ENCODE measurements at places on chromosomes 12 and 14.

- DNase-seq = no peak
Measured at GRCh38 chr12:94829552-94829951, 173.9 kb downstream of the NDUFA12 start.

DNA sequence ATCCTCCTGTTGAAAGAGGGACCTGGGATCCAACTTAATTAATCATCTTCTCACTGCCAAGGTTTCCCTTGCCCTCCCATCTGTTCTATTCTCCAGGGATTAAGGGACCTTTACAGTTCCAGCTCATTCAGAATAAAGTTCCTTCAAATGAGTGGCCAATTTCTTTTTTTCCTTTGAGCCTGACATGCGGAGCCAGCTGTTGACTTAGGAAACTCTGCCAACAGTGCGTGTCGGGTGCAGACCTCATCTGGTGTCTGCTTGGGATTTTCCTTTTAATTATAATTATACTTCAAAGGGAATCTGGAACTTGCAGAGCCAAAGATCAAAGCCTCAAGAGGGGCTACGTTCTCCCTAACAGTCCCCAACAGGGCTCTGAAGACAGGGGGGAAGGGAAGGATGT, 64.8 kb downstream of the CCDC60 start:
- DNase-seq = no peak

DNA sequence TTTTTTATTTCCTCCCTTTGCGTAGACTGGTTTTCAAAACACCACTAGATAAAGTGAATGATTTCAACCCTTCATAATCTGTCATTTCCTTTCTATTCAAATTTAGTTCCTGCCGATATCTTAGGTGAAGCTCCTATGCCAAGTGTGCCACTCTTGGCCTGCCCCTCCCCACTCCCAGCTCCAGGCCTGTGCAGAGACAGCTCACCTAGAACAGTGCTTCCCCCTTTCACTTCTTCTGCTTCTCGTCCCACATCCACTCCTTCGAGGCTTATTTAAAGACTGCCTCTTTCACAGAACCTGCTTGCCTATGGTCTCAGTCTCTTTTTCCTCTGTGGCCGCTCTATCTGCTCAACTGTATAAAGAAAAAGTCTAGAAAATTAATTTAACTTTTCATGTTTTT, 473.8 kb downstream of the RAD51B start:
- DNase-seq = no peak

DNA sequence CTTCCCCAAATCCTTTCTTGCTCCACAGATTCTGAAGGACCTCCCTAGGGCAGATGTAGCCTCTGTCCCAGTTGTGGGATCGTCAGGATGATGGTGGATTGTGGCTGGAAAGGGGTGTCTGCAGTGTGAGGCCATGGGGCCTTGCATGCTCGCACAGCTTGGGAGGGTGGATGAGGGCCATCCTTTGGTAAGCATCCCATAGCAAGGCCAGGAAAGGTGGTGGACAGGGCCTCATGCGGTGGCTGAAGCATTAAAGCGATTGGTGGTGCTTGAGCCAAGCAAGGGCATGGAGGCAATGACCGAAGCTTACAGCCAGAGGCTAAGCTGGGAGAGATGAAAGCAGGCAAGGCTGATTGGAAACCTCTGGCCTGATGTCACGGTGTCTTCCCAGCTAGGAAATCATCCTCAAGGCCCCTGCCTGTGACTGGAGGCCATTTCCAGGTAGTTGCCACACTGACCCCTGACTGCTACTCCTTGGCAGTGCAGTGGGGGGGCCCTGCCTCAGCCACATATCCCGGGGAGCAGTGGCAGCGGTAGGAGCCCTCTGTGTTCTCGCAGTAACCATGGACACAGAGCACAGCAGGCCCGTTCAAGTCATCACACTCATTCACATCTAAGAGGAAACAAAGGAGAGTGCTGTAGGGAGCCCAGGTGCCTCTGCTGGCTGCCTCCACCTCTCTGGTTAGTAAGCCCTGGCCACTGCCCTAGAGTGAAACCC, 7.0 kb downstream of the ISCA2 start:
- no peak for DNase-seq

GRCh38 chr12:1716911-1717310, 26.0 kb downstream of the ADIPOR2 start:
- no peak for DNase-seq

GRCh38 chr12:40262657-40263056, 37.9 kb downstream of the LRRK2 start:
- no peak for DNase-seq

DNA sequence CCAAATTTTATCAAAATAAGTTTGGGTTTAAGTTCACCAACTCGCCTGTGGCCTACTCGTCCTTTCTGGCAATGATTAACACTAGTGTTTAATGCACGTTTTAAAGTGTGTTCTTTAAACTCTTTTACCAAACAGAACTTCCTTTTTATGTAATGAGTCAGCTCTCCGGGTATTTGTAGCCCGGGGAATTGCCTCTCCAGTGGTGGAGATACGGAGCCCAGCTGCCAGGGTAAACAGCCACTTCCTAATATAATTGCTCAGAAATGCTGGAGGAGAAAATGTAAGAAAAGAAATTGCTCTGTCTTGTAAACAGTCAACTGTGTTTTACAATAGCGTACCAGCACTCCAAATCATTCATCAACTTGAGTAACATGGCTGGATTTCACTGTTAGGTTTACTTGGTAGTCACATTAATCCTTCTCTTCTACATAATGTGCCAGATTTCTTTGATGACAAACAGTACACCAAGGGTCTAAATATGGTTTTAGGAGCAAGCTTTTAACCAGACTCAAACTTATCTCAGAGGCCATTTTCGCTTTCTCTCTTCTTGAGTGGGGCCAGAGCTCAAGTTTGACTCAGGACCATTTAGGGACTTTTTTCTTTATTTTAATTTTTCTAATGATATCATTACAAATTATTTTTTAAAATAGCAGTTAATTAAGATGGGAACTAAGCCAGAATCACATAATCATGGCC, 101.2 kb upstream of the SLC38A2 start:
- no peak for DNase-seq

DNA sequence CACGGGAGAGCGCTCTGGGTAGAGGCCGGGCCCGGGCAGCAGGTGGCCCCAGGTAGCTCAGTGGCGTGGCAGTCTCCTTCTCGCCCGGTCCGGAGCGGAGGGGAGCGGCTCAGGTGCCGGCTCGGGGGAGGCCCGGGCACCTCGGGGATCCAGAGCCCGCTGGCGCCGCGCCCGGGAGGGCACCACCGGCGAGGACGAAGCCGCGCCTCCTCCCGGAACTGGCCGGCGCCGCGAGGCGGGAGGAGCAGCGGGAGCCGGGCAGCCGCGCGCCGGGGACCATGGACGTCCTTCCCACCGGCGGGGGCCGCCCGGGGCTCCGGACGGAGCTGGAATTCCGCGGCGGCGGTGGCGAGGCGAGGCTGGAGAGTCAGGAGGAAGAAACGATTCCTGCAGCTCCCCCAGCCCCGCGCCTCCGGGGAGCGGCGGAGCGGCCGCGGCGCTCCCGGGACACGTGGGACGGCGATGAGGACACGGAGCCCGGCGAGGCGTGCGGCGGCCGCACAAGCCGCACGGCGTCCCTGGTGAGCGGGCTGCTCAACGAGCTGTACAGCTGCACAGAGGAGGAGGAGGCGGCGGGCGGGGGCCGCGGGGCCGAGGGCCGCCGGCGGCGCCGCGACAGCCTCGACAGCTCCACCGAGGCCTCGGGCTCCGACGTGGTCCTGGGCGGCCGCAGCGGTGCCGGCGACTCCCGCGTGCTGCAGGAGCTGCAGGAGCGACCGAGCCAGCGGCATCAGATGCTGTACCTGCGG, 21.5 kb upstream of the GNS start:
- peak; percentile 30 for DNase-seq

GRCh38 chr14:36513012-36513420, 7.0 kb downstream of the NKX2-1 start:
- no peak for DNase-seq

- DNase-seq = peak; percentile 78
Measured at GRCh38 chr12:93571365-93571924, 1.0 kb upstream of the SOCS2 start.

DNA sequence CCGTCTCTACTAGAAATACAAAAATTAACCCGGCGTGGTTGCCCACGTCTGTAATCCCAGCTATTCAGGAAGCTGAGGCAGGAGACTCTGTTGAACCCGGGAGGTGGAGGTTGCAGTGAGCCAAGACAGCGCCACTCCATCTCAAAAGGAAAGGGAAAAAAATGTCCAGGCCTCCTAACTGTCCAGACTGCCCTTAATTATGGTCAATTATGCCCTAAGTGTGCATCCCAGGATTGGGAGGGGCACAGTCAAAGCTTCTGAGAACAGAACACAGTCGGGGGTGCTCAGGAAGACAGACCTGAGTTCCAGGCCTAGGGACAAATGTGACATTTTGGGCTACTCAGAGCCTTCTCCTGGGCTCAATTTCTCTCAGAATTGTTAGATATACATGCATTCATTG, 31.8 kb upstream of the SMUG1 start:
- no peak for DNase-seq

DNA sequence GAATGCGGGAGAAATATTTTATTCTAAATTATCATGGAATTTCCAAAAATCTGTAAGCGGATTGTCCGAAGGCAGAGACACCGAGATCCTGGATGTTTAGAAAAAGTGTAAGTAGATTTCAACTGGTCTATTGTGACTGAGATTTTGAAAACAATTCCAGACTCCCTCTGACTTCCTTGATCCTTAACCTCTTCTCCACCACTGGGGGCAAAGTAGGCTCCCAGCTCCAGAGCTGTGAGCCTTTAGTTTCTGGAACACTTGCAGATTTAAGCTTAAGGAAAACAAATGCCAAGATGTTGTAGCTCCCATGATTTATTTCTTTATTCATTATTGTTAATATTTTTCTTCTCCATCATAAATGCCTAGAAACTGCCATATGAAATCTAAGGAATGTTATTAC, 1320.5 kb upstream of the SEL1L start:
- DNase-seq = no peak

- DNase-seq = no peak
Measured at GRCh38 chr12:50102646-50103309, 1.0 kb upstream of the GPD1 start.

GRCh38 chr12:25005376-25005775, 56.5 kb upstream of the BCAT1 start:
- no peak for DNase-seq

GRCh38 chr14:72573725-72574417, 320.0 kb downstream of the DPF3 start:
- DNase-seq = no peak

GRCh38 chr14:61492474-61492873, 171.1 kb downstream of the PRKCH start:
- DNase-seq = no peak

Measured in activated T-cell treated with anti-CD3 and anti-CD28 coated beads, Interleukin-2, amount 50 U/mL, for 72 hours (primary cell).